Activated T-cell treated with anti-CD3 and anti-CD28 coated beads for 1 hour (primary cell): ENCODE measurements at places on chromosomes 7 and 10.

DNA sequence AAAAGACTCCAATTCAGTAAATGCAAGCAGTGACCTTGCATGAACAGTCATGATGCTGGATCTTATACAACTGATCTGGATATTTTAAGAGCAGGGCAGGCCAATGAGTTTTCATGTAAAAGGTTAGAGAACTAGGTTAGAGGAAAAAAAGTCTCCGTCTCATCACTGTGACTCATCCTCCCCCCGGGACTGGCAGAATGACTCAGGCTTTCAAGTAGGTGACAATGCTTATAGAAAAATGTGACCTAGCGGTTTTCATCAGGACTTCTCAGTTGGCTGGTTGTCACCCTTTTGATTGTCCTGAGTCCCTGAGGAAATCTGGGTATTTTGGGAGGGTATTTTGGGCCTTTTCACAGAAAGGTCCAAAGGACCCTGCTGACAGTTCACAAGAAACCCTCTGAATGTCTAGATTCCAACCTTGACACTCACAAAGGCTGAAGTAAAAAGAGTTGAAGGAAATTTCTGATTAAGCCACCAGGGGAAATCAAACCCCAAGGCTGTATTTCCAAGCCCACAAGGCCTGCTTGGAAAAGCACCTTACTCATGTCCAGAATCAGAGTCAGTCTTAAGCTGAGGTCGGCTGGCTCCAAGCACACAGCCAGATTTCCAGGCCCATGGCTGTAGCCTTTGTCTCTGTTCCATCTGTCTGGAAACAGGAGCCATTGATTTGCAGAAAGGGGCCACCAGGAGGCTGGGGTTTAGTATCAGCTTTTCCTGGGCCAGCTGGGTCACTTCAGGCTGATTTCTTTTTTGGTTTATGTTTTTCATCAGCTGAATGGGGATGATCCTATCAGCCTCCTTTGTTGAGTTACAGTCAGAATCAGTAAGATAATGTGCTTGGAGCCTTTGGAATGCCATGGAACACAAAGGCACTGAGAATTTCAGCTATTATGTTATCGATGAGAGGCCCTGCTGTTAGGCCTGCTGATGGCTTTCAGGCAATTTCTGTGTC is 226.4 kb upstream of the HABP2 start:
- no peak for DNase-seq

DNA sequence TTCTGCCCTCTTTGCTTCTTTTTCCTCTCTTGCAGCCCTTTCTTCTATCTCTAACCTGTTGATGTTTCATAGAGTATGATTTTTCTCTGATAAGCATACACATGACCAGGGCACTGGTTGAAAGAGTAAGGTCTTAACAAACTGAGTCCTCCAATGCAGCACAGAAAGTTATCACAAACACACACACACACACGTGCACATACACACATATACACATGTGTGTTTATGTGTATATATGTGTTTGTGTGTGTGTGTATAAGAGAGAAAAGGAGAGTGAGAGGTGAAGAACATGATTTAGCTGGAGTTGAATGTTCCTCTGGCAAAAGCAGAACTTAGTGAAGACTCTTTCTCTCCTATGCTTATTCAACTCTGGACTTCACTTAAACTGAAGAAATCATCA is 130.0 kb downstream of the KLF6 start:
- DNase-seq, result no peak

DNA sequence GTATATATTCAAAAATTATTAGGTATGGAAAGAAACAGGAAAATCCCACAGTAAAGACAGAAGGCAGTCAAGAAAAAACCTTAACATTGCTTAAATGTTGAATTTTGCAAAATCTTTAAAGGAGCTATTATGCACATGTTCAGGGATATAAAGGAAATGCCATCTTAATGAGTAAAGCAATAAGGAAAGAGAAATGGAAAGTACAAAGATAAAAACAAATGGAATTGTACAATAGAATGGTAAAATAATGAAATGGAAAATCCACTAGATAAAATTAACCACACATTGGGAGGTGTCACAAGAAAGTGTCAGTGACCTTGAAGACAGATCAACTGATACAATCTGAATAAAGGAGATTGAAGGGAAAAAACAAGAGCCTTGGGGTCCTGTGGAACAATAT is 82.0 kb downstream of the KIF20B start:
- DNase-seq, result no peak

DNA sequence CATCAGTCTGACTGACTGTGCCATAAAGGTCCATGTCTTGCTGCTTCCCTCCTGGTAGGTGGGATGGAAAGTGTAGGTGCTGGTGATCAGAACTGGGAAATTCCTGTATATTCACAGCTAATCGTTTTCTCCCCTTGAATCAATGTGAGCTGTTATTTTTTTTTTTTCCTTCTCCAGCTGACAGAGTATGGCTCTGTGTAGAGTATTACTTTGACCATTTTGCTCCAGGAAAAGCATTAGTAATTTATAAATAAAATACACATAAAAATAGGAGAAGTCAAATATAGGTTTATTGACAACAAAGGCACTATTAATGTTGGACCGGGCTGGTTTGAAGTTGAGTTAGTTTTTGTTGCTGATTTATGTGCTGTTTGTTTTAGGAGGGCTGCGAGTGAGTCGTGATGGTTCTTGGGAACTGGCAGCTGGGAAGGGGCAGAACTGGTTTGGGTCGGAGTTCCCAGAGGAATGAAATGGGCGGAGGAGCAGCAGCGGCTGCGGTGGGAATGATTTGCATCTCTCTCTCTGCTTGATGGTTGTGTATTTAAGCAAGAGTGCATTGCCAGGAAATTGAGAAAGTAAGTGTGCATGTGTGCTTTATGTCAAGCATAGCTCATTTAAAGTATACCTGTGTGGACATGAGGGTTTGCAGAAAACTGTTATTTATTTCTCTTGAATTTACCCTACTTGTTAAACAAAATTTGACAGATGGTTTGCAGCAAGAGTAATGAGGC is 80.9 kb downstream of the LRMDA start:
- no peak for DNase-seq

GRCh38 chr10:21047511-21047910 is 150.4 kb upstream of the NEBL start:
- no peak for DNase-seq

DNA sequence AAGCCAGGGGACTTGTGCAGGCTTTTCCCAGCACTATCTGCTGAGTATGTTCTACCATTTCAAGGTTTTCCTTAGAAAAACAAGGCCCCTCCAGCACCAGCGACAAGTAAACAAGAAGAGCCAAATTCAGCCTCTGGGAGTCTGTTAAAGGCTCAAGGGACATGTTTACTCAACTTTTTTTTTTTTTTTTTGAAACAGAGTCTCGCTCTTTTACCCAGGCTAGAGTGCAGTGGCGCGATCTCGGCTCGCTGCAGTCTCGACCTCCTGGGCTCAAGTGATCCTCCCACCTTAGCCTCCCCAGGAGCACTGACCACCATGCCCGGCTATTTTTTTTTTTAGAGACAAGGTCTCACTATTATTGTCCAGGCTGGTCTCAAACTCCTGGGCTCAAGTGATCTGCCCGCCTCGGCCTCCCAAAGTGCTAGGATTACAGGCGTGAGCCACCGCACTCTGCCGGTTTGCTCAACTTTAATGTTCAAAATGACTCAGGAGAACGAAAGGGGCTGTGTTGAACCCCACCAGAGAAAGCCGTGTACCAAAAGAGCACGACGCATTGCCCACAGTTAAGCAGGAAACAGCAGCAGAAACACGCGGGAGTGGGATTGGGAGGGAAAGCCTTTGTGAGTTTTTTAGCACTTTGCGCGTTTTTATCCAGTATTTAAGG is 772 bp downstream of the PRDX3 start:
- DNase-seq, result peak; percentile 11

- DNase-seq, result no peak
These were observed 488.4 kb upstream of the AKR1E2 start for GRCh38 chr10:4337563-4337962.

GRCh38 chr10:109723305-109723704 is 200.0 kb downstream of the XPNPEP1 start:
- no peak for DNase-seq

- DNase-seq, result no peak
These were observed 3.6 kb upstream of the HOXA11 start for GRCh38 chr7:27188386-27189294.

DNA sequence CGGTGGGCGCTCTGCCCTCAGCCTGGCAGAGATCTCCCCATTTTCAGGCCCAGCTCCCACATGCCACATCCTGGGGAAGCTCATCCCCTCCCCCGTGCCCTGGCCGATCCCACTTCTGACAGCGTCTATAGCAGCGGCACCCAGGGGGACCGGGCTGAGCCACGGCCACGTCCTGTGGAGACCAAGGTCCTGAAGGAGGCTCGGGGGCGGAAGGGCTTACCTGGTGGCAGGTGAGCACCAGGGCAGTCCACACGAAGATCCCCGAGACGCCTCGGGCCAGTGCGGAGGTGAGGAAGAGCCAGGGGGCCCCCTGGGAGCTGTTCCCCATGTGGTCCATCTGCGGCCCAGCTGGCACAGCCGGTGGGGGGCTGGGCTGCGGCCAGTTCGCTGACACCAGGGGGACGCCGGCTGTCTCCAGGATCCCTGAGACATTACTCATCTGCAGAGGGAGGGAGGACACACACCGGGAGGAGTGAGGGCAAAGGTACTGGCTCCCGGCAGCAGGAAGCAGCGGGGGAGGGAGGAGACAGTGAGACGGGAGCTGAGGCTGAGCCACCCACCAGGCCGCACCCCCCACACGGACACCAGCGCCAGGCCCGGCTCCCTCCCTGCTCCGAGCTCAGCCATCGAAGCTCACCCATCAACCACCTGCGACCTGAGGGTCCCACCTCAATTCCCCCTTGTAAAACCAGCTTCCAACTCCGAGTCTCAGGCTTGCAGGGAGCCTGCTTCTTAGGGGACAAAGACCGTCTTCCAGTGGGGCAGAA is 776 bp downstream of the TMEM184A start:
- DNase-seq, result no peak

DNA sequence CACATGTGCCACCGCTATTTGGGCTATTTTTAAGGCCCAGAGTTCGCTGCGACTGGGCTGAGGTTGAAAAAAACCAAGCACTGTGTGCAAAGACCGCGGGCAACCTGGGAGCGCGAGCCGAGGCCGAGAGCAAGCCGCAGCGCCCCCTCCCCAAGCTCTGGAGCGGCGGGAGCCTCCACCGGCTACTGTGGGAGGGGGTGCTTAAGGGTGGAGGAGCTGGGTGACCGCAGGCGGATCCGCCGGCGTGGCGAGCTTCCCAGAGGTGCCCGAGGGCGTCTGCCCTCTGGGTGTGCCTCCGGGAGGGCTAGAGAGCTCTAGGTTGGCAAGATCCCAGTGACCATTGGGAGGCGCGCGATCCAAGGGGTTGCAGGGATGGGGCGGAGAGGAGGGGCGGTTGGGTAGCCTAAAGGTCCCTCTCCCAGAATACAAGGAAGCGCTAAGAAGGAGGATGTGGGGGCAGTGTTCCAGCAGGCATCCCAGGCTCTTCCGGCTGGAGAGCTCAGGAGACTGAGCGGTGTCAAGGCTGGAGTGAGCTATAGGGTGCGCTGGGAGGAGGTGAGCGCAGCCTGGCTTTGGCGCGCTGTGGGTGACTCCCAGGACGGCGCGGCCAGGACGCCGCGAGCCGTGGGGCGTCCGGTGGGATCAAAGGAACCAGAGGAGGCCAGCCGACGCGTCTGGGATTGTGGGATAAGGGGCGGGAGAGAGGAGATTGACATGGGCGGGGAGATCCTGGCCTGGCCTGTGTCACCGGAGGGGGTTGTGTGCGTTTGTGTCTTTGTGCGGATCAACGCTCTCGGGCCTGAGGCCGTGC is 8.0 kb downstream of the DLX5 start:
- DNase-seq, result no peak

- DNase-seq, result no peak
These were observed 77.9 kb downstream of the GLI3 start for GRCh38 chr7:42159130-42159529.

- DNase-seq, result no peak
These were observed 54.3 kb downstream of the SLC16A9 start for GRCh38 chr10:59655309-59655708.

DNA sequence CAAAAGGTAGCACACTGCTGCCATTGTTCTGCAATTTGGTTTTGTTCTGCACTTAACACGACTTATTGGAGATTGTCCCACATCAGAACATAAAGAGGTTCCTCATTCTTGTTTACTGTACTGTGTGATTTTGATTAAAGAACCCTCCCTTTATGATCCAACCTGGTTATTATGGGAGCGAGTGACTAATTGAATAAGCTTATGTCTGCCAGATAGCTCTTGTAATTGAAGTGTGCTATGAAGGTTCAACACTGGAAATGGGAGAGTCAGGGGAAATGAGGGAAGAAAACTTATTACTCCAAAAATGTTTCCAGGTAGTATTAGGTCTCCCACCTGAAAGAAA is 33.9 kb downstream of the CASP7 start:
- no peak for DNase-seq

- no peak for DNase-seq
These were observed 93.2 kb downstream of the INPP5A start for GRCh38 chr10:132630666-132631337.
